Calu3 (cell line): ENCODE measurements at places on chromosomes 7 and 10. TPM values are rescaled to one million over a fixed set of nuclear protein-coding genes. Genes with fewer than 3 reads are reported as not detected.
A peak's percentile ranks its signal among the peaks of the same experiment; 100 is the strongest.

DNA sequence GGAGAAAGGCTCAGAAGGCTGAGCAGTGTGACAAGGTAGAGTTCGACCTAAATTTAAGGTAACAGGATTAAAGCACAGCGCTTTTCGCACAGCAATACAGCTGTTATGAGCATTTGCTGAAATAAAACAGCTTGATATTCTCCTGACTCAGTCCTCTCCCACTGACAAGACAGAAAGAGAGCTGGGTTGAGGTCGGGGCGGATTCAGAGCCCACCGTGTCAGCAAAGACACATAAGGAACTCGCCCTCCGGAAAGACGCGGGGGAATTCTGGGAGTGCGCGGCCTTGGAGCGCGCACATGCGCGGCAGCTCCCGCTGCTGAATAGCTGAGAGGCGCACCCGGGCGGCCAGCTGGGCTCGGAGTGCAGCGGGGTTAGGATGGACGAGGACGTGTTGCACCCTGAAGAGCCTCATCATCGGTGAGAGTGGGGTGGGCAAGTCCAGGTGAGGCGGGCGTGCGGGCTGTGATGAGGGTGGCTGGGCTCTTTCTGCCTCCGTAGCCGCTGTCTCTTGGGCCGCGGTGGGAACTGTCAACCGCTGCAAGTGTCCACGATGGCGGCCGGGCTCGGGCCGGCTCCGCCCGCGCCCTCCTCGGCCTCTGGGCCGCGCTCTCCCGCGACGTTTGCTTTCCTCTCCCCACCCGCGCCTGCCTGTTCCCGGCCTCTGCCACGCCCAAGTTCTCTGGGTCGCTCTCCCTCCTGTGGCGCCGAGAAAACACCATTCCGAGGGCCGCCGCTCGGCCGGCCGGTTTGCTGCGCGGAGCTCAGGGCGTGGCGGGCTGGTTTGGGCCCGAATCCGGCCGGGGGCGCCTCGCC is 120.6 kb downstream of the LYZL1 start:
- peak overlapping the region; percentile 72 for H3K27ac ChIP-seq
- H3K36me3 ChIP-seq = peaks cover 15% of the 10 kb centered on the region
- H3K4me3 ChIP-seq = peak overlapping the region; percentile 98
- peak; percentile 70 for DNase-seq
- no peaks in the 10 kb centered on the region for H3K4me1 ChIP-seq

DNA sequence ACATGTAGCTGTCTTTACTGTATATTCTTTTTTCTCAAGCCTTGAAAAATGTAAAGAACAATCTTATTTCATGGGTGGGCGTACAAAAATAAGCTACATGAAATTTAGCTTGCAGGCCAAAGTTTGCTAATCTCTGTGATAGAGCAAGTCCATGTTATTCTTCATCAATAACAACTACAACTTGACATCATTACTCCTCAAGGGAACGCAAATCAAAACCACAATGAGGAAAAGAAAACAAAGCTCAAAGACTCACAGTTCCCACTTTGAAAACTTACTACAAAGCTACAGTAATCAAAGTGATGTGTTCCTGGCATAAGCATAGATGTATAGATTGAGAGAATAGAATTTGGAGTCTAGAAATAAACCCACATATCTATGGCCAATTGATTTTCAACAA is 62.5 kb downstream of the GNA12 start:
- no peaks in the 10 kb centered on the region for H3K36me3 ChIP-seq
- H3K4me1 ChIP-seq = no peaks in the 10 kb centered on the region
- H3K27ac ChIP-seq = no peak overlapping the region
- no peaks in the 10 kb centered on the region for H3K27me3 ChIP-seq
- DNase-seq = no peak
- no peak overlapping the region for H3K4me3 ChIP-seq

- H3K4me3 ChIP-seq = no peak overlapping the region
- no peak for DNase-seq
- H3K4me1 ChIP-seq = no peaks in the 10 kb centered on the region
- H3K36me3 ChIP-seq = no peaks in the 10 kb centered on the region
- no peak overlapping the region for H3K27ac ChIP-seq
Measured at GRCh38 chr10:117237401-117237991, 3.4 kb upstream of the SLC18A2 start.

CHST12 gene
- total RNA-seq = 19.9 and 21.2 TPM in 2 replicates

FOXI2 gene
- not detected in 2 replicates for total RNA-seq
